ENCODE measurements at places on chromosomes 3 and 15. TPM values are rescaled to one million over a fixed set of nuclear protein-coding genes. Genes with fewer than 3 reads are reported as not detected.
A peak's percentile ranks its signal among the peaks of the same experiment; 100 is the strongest.

DNA sequence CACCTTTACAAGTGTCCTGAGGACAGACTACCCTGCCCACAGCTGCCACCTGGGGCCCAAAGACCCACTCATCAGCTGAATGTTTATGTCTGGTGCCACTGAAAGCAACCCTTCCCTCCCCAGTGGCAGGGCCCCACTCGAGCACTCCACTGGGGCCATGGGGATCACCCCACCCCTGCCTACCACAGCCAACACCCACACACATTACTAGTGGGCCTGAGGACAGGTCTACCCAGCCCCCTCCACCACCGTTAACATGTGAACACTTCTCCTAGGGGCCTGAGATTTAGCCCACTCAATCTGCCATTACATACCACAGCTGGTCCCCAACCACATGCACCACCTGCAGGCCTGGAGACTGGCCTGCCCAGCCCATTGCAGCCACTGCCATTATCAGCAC is 52.3 kb downstream of the ADAM10 start:
- DNase-seq: no peak

The ACKR2 gene
- 0.41 TPM for total RNA-seq

The GASK1A gene
- total RNA-seq: 0.63 TPM

The DZIP1L gene
- 38.2 TPM for total RNA-seq

DNA sequence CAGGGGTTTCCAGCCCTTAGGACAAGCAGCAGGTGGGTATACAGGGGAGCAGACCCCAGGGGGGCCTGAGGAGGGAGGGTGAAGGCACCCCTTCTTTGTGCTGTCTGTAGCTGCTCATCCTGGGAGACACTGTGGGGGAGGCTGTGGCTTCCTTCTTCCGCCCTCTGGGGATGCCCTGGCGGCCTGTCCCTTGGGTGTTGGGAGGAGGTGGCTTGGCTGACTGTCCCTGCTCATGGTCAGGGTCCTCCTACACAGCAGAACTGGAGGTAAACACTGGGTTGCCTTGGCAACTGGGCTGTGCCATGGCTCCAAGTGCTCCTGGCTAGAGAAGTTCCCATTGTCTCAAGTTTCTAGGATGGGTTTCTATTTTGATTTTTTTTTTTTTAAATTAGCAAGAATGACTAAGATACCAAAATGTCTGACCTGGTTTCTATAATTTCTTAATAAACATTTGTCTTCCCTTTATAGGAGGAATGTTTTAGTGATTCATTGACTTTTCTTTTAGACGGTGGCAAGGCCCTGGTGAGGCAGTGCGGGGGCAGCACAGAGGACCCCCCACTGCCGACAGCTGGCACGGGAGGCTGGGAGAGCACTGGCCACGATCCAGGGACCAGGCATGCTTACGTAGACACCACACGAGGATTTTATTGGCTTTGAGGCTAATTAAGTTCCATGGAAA is 12.4 kb downstream of the KLF13 start:
- peak; percentile 83 for DNase-seq

- no peak for DNase-seq
These were observed 5.7 kb downstream of the NTRK3 start for GRCh38 chr15:88250826-88251225.

The CDHR4 gene
- 0.09 TPM for total RNA-seq

- DNase-seq: peak; percentile 74
These were observed 15.6 kb downstream of the PIF1 start for GRCh38 chr15:64809649-64810496.

DNA sequence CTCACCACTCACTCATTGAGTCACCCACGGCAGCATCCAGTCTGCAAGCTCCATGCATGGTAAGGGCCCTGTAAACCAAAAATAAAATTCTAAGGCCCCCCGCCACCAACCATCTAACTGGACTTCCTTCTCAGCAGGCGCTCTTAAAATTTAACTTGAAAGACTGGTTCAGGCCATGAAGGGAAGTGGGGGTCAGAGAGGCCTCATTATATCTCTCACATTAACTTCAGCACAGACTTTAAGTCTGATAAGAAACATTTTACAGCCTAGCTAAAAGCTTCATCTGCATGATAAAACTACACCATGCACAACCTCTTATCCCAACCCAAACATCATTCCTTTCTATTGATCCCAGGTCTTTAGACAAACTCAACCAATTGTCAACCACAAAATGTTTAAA is 38.5 kb downstream of the FBLN2 start:
- DNase-seq: no peak

DNA sequence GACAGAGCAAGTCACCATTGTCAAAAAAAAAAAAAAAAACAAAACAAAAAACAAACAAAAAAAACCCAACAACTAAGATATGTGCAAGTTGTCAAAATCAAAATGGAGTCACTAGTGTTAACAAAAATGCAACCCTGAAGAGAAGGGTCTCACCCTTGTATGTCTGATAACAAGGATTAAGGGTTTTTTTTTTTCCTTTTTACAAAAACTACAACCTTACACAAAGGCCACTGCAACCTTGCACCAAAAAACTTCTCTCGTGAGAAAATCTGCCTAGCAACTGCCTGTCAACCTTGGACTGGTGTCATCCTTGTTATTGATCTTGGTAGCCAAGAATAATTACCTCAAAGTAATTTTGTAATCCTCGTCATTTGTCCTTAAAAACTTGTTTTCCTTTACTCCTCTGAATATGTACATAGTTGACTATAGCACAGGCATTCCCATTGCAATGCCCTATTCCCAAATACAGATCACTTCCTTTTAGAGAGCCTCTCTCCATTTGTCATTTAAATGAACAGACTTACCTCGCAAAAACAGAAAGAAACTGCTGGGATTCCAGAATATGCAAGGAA is 24.0 kb downstream of the TFRC start:
- no peak for DNase-seq

The FETUB gene
- total RNA-seq: not detected

The PARP15 gene
- total RNA-seq: 0.82 TPM

DNA sequence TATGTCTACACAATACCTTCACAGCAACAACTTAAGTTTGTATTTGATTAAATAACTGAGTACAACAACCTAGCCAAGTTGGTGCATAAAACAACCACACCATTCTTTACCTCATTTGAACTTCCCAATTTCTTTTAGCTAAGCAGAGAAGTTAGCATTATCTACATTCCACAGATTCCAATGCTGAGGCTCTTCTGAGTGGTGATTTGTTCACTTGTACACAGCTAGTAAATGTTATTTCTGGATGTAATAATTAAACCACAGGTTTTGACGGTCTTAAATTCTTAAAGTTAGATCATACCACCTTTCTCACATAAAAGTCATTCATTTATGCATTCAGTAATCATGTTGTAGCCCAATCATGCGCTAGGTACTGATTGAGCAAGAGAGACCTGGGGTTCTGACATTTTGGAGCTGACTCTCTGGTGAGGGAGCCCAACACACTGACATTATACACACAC is 102.5 kb downstream of the SST start:
- peak; percentile 82 for DNase-seq

The MAP1A gene
- total RNA-seq: 108 TPM

GRCh38 chr3:141834292-141834691 is 42.2 kb upstream of the ATP1B3 start:
- DNase-seq: no peak

GRCh38 chr3:137174514-137174913 is 216.7 kb downstream of the IL20RB start:
- DNase-seq: no peak

DNA sequence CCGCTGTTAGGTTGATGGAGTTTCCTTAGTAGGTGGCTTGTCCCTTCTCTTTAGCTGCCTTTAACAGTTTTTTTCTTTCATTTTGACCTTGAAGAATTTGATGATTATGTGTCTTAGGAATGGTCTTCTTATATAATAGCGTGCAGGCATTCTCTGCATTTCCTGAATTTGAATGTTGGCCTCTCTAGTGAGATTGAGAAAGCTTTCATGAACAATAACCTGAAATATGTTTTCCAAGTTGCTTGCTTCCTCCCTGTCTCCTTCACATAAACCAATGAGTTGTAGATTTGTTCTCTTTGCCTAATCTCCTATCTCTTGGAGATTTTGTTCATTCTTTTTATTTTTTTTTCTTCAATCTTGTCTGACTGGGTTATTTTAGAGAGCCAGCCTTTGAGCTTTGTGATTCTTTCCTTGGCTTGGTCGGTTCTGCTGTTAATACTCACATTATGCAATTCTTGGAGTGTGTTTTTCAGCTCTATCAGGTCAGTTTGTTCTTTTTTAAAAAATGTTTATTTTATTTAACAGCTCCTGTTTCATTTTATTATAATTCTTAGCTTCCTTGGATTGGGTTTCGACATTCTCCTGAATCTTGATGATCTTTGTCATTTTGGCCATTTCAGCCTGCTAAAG is 627.9 kb downstream of the SI start:
- DNase-seq: peak; percentile 72

The PDZRN3 gene
- total RNA-seq: 40.5 TPM

- no peak for DNase-seq
These were observed 5.1 kb downstream of the ANP32A start for GRCh38 chr15:68815598-68815997.

DNA sequence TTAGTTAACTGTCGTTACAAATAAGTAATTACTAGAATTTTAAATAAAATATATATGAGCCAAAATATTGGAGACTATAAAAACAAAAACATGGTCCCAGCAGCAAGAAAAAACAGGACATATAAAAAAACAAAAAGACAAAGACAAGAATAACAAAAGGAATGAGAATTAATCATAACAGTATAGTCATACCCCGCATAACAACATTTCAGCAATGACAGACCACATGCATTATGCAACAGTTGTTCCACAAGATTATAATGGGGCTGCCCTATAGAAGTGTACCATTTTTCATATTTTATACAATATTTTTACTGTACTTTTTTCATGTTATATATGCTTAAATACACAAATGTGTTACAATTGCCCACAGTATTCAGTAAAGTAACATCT is 5.6 kb downstream of the HLTF start:
- DNase-seq: peak; percentile 74

- DNase-seq: no peak
These were observed 154.6 kb upstream of the ICE2 start for GRCh38 chr15:60633426-60633968.

The SLC22A13 gene
- total RNA-seq: 0.45 TPM

GRCh38 chr3:170180079-170180907 is 1.2 kb downstream of the PHC3 start:
- peak; percentile 36 for DNase-seq

- DNase-seq: no peak
These were observed 21.9 kb upstream of the USP13 start for GRCh38 chr3:179630753-179631451.

GRCh38 chr3:171972871-171973348 is 66.5 kb upstream of the FNDC3B start:
- DNase-seq: peak; percentile 74

DNA sequence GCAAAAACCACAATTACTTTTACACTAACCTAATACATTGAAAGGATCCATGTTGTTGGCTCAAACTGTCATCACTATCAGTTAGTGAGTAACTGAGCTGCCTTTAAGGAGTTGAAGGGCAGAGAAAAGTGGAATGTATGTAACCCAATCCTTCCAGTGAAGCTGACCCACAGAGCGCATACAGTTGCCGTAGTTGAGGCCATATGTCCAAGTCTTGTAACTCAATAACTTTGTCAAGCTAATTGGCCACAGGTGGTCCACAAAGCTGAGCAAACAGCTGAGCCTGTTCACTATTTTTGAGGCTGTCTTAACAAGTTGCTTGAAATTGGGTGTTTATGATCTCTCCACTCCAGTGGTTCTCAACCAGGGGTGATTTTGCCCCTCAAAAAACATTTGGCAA is 169.0 kb upstream of the SLC24A5 start:
- DNase-seq: no peak
